AG09319 (cell line): ENCODE measurements at places on chromosomes 3 and 15.
A peak's percentile ranks its signal among the peaks of the same experiment; 100 is the strongest.

DNA sequence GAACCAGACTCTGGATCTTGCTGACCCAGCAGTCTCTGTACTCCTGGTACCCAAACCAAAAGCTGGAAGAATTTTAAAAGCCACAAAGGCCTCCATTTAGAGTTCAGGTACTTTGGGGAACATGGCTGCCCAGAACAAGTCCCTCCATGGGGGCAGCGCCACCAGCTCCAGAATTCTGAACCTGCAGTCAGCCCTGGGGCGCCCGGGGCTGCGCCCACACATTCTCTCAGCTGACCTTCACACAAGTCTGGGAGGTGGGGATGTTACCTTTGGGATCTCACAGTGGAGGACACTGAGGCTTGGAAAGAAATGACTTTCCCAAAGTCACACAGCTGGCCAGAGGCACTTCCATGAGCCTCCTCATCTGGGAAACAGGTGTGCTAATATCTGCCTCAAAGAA lies 154.8 kb downstream of the RAB11A start:
- DNase-seq, result no peak

DNA sequence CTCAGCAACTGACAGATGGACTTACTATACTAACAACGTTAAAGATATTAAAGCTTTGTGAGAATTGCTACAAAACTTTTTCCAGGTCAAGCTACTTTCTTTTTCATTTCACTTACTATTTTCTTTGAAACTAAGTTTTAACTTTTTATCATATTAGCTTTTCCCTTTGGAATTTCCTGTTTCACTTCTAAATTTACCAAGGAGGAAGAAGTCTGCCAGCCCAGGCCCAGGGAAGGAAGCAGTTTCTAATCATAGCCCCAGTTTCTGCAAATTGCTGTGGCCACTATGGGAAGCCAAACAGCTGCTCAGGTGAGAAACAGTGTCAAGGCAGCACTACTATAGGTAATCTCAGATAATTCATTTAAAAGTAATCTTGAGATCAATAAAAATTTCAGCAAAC lies 18.4 kb downstream of the CYFIP1 start:
- DNase-seq, result no peak

- DNase-seq, result no peak
These were observed 58.8 kb upstream of the MELTF start for GRCh38 chr3:197088370-197088769.

DNA sequence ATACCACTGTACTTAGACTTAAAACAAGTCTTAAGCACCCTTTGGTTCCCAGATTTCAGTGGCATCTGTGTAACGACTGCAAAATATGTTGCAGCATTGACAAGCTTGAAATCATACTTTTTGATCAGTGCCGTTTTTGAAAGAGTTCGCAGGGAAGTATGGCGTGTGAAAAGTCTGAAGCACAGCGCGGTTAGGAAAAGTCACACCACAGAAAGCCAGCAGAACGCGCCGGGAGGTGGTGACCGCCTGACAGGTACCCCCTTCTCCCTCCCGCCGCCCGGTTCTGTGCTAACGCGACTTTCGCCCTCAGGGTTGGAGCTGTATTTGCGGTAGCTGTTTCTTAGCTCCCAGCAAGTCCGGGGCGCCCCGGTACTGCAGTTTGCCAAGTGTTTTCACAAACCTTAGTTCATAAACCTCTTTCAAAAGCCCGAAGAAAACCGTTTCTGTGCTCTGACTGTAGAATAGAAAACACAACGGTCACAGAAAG lies 481 bp upstream of the CRYBG3 start:
- no peak for DNase-seq

GRCh38 chr3:197951392-197951990 lies 1.5 kb downstream of the RPL35A start:
- DNase-seq, result no peak

- no peak for DNase-seq
These were observed 136.5 kb upstream of the TBL1XR1 start for GRCh38 chr3:177333533-177334520.

DNA sequence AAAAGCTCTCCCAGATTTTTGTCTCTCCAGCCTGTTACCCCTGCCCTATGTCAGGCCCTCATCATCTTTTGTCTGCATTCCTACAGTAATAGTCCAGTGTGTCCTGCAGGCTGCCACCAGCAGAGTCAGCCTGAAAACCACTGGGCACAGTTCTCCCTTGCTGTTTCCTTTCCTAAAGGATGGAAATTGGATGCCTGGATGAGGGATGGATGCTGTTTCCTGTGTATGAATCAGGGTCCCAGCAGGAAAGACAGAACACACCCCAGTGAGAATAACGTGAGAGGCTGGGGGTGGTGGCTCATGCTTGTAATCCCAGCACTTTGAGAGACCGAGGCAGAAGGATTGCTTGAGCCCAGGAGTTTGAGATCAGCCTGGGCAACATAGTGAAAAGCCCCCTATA lies 3.3 kb upstream of the SNX33 start:
- DNase-seq, result no peak

DNA sequence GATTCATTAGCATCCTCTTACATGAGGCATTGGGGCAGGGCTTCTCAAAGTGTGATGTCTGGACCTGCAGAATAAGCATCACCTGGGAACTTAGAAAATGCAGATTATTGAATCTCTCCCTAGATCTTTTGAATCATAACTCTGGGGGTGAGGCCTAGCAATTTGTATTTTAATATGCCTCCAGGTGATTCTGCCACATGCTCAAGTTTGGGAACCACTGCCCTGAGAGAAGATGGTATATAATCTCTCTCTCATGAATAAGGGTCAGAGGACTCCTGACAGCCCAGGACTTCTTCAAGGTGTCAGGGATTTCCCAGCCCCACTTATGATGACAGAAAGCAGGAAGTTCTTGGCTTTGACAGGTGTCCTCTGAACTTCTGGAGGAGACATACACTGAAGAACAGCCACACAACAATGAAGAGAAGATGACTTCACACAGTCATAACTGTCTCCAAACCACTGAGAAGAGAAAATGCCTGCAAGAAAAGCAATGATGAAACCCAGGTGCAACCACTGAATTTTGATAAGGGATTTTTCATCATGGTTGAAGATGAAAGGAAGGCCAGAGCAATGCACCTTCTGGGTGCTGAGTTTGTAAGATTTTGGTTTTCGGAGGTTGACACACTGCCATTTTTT lies 211.9 kb upstream of the MRPL3 start:
- no peak for DNase-seq

- peak; percentile 43 for DNase-seq
These were observed 27.0 kb upstream of the RPL32 start for GRCh38 chr3:12868039-12869034.

- DNase-seq, result no peak
These were observed 197.9 kb downstream of the RYR3 start for GRCh38 chr15:33508703-33509102.

- no peak for DNase-seq
These were observed 310.4 kb downstream of the RYR3 start for GRCh38 chr15:33621141-33621540.

- no peak for DNase-seq
These were observed 32.1 kb upstream of the NUDT16 start for GRCh38 chr3:131349454-131349853.

- no peak for DNase-seq
These were observed 159.8 kb downstream of the WNT5A start for GRCh38 chr3:55327131-55327920.

GRCh38 chr3:161217496-161217895 lies 3.6 kb upstream of the NMD3 start:
- DNase-seq, result no peak

DNA sequence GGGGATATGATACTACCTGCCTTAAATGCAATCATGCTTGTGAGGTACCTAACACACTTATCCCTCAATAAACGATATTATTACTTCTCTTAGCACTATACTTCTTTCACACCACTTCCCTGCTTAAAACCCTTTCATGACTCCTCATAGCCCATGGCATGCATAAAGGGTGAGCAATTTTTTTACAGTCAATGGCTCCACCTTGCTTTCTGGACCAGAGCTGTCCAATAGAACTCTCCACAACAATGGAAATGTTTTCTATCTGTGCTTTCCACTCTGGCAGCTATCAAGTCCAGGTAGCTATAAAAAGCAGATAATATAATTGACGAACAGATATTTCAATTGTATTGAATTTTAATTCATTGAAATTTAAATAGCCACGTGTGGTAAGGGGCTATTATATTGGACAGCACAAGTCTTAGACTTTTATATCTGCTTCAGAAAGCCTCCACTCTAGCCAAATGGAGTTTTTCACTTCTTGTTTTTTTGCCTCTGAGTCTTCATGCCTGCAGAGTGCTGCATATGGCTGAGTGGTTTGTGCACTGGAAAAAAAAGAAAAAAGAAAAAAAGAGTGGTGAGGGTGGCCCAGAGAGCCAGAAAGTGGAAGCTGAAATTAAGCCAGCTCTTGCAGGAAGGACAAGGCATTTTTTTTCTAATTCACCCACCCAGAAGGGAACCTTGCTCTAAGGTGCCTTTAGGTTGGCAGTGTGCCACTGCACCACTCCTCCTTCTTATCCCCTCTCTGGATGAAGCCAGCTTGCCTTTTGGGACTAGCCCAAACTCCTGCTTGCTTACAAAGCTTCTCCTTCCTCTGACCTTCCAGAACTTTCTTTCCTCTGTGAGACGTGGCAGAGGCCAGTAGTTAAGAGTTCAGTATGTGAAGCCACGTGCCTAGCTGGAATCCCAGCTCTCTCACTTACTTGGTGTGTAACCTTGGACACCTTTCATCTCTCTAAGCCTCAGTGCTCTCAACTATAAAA lies 239.0 kb upstream of the LRTM1 start:
- DNase-seq, result no peak

GRCh38 chr15:26051761-26052675 lies 188.9 kb upstream of the ATP10A start:
- DNase-seq, result no peak

- no peak for DNase-seq
These were observed 39.9 kb upstream of the PARL start for GRCh38 chr3:183924543-183924942.

- no peak for DNase-seq
These were observed 356.8 kb downstream of the FOXP1 start for GRCh38 chr3:71226565-71227269.

GRCh38 chr3:171285287-171285686 lies 174.9 kb downstream of the TNIK start:
- no peak for DNase-seq

DNA sequence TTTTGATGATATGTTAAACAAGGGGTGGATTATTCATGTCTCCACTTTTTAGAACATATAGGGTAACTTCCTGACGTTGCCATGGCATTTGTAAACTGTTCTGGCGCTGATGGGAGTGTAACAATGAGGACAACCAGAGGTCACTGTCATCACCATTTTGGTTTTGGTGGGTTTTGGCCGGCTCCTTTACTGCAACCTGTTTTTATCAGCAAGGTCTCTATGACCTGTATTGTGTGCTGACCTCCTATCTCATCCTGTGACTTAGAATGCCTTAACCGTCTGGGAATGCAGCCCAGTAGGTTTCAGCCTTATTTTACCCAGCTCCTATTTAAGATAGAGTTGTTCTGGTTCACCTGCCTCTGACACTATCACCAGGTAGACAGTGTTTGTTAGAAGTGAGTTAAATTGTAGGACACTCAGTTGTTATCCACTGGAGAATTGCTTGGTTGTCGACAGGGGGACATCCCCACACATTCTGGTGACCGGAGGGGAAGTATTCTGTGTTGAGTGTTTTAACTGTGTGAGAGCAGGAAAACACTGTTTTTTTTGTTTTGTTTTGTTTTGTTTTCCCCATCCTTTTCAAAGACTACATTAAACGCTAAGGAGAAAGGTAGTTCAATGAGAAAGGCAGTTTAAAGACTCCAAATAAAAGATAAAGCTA lies 36.9 kb upstream of the SKIL start:
- no peak for DNase-seq

- no peak for DNase-seq
These were observed 1.9 kb upstream of the DPPA4 start for GRCh38 chr3:109339197-109339596.

DNA sequence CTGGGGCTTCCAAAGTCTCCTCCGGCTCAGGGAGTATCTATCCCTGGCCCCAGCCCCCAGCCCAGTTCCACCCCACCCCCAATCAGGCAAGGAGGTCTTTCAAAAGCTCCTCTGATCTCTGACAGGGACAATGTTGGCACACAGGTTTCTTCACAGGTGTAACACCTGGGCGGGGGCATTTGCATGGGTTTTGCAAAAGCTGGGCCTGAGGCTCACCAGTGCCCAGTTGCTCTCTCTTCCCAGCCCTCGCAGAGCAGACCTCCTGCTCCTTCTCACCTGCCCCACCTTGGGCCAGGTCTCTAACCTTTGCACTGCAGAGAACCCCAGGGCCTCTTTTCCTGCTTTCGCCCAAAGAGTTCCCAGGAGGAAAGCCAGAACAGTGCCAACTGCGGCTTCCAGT lies 8.6 kb upstream of the CSK start:
- DNase-seq, result no peak

- no peak for DNase-seq
These were observed 9.1 kb upstream of the SEC11A start for GRCh38 chr15:84725001-84725491.

GRCh38 chr3:127762077-127762786 lies 60.1 kb downstream of the MGLL start:
- no peak for DNase-seq

- no peak for DNase-seq
These were observed 279.1 kb upstream of the IGF1R start for GRCh38 chr15:98369081-98369716.

DNA sequence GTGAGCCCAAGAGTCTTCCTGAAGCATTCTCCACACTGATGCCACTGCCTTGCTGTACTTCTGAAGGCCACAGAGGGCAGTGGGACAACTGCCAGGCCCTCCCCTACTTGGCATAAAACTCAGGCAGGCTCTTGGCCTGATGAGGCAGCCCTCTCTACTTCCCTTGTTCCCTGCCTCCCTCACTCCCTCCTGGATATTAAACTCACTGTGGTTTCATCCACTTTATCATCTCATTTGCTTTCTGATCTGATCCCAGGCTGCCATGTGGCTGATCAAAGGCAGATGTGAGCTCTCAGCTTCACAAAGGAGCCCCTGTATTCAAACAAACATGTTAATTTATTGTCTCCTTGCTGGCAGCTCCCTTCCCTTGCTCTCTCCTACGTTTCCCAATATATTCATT lies 533.5 kb downstream of the IGSF11 start:
- no peak for DNase-seq
